Substantia nigra (tissue), 51 donors: ENCODE measurements at places on chromosomes 5 and 9.

DNA sequence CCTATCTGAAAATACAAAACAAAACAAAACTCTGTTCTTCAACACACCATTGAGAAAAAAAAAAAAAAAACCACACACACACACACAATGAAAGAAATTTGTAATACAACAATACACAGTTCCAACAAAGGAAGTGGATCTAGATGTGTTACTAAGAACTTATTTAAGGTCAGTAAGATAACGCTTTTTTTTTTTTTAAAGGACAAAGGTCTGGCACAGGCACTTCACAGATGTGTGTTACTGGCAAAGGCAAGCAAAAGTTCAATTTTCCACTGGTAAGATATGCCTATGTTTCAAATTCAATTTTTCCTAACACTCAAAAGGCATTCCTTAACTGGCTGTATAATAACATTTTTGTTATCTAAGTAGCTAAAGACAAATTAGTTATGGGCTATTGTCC lies 3.6 kb downstream of the RFK start:
- DNase-seq, result no peak

DNA sequence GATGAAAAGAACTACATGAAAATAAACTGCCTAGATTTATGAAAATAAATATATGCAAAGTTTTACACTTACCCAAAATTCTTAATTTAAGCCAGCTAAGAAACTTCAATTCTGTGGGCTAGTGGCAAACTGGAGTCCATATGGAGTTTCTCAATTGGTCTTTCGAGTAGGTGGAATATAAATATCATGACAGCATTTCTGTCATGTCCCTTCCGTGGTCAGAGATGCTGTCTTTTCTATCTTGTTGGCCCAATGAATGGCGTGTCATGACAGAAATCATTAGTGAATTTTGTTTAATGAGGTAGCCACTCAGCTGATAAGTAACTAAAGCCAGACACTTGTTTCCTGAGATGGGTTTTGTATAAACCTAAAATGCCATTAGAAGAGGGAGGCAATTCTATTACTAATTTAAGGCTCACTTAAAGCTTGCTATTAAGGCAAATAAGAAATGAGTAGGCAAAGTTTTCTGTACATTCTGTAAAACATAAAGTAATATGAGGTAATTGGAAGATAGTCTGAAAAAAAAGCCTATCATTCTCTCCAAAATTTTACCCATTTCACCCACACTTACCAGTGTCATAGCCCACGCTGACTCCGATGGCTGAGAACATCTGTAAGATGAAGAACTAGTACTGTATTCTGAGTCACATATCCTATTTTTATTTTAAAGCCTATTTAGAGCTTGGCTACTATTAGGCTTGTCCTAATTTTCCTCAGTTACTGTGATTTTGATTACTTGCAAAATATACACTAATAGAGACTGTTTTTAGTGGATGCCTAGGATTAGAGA lies 419.3 kb upstream of the MEF2C start:
- DNase-seq, result no peak

DNA sequence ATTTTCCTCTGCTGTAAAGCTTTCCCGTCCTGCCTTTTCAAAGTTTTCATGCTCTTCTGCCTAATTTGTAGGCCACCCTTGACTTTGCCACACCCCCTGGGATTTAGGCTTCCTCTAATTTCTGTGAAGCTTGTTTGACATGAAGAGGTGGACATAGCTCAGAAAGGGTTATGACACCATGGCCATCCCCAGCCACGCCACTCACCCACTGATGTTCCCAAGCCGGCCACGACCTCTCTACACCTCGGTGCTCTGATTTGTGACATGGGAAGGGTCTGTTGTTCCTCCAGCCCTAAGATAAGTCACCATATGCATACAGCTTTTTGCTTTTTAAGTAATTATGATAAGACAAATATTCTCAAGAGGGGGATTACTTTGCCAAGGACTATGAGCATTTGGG lies 139.5 kb downstream of the BARX1 start:
- no peak for DNase-seq

DNA sequence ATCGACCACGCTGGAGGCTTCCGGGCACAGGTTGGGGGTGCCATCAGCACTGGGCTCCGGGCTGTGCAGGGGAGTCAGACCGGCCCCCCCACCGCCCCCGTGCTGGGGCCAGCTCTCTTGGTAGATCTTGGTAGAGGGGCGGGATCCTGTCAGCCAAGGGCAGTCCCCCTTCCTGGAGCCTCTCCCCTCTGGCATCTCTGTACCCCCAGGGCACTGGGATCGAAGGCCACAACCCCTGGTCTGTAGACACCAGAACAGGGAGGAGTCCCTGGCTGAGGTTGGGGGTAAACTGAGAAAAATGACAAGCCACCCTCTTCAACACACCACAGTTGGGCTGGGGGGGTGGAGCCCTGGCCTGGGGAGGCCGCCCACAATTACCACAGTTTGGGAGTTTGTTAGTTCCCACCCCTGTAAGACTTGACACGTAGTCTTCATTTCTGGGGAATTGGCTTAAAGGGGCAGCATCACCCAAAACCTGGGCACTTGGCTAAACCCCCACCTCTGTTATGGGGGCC lies 882 bp downstream of the CERCAM start:
- DNase-seq, result no peak

GRCh38 chr5:77806213-77806843 lies 30.2 kb upstream of the TBCA start:
- DNase-seq, result no peak

- no peak for DNase-seq
These were observed 1626.7 kb upstream of the ACO1 start for GRCh38 chr9:30757723-30758122.

- DNase-seq, result no peak
These were observed 420.8 kb upstream of the IRX4 start for GRCh38 chr5:2303431-2304100.

- peak; percentile 38 for DNase-seq
These were observed 25.0 kb upstream of the SPTLC1 start for GRCh38 chr9:92140074-92140753.

GRCh38 chr5:2191972-2192371 lies 309.2 kb upstream of the IRX4 start:
- DNase-seq, result no peak

DNA sequence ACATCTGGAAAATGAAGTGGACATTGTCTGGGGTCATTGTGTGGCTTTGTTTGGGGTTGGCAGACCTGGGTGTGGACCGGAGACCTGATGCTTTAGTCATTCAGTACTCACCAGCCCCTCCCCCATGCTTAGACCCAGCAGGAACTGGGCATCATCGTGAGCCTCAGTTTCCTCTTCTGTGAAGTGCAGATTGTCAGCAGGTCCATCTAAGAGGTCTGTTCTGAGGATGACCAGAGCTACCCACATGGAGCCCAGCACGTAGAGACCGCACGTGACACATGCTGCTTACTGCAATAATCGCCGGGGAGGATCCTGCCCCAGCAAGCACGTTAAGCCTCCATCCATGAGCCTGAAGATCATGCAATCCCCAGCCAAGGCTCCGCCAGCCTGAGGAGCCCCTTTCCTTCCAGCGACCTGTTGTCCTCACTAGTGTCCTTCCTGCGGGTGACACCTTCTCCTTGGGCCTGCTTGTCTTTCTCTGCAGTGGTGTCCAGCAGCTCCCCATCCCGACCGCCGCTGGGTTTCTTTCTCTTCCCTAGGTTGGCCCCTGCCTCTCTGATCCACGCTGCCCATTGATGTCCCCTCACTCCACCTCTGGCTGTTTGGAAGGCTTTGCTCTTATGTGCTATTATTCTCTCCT lies 26.7 kb upstream of the IRX4 start:
- no peak for DNase-seq

DNA sequence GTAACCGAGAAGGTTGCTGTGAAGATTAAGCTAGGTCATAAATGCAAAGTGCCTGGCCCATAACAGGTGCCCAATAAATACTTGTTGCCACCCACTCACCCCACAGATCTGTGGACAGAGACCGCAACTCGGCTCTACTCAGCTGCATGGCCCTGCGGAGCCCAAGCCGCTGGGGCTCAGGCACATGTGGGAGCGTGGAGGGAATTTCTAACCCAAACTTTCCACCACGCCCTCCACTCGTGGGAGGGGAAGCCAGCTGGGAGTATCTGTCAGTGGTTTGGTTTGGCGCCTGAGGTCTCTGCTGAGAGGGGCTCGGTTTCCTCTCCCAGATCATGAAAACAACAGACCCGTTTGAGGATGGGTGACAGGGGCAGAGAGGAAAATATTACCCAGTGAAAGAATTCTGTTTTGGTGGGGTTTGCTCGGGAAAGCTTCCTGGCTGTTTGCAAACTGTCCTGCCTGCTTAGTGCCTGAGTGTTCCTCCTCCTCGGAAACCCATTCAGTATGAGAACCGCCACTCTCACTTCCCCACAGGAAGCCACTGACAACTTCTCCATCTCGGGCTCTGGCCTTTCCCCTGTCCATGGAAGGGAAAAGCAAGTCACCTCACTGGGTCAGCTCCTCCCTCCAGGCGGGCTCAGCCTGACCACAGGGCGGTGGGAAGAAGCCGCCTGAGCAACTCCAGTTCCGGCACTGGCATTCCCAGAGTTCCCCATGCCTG lies 60.1 kb downstream of the RGS3 start:
- peak; percentile 37 for DNase-seq

- DNase-seq, result no peak
These were observed 178.2 kb upstream of the IRX1 start for GRCh38 chr5:3417376-3417943.

DNA sequence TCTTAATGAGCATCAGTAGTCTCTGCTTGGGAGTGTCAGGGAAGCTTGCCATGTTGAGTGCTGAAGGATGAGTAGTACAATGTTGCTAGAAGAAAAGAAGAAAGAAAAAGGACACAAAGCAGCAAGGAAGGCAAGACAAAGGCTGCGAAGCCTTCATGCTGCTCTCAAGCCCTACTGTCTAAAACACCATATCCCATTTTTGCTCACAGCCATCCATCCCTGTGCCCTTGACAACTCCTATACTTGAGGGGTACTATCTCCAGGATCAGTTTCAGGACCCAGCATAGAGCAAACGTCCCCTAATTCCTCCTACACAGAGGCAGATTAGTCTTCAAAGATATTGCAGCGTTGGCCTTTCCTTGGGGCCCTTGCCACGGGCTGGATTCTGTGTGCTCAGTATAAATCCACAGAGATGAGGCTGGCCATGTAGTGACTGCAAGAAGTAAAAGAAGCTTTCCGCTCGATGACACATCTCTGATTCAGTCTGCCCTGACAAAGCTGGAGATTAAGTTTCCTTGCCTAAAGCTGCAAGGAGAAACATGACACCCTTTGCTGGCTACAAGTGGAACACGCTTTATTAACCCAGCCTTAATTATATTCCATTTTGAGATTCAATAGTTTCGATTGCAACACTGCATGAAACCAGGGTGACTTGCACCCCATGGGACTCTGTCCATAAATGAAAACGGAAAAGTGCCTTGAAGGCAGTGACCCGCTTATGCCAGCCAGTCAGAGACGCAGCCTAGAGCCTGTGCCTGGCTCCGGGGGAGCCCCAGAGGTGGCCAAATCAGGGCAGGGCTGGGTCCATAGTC lies 304.6 kb downstream of the ACTL7B start:
- no peak for DNase-seq

- no peak for DNase-seq
These were observed 25.1 kb downstream of the NANS start for GRCh38 chr9:98081477-98082219.

- no peak for DNase-seq
These were observed 118.8 kb downstream of the GAPVD1 start for GRCh38 chr9:125380406-125380805.

DNA sequence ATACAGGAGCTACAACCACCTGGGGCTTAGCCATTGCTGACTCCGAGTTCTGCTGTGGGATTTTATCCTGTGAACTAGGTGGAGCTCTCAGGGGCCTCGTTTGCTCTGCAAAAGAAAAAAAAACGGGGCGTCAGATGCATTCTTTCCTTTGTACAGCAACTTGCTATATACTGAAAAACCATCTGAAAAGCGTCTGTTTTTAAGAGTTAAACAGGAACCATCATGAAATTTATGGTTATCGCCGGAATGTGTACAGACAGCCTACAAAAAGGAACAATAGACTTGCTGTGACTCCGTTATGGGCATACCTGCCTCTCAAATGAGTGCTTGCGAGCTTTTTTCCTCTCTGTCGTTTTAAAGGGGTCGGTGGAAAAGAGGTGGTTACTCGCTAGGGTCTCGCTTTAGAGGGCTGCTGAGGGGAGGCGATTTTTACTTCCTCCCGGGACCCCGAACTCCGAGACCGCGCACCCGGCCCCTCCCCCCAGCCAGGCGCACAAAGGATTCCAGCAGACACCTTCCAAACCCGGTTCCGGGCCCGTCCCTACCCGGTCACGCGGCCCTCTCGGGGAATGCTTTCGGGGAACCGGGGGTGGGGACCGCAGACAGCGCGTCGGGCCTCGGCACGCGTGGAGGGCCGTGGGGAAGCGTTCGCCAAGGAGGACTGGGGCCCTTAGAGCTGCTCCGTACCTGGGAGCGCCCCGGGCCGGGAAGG lies 826 bp downstream of the PAIP1 start:
- peak; percentile 50 for DNase-seq

DNA sequence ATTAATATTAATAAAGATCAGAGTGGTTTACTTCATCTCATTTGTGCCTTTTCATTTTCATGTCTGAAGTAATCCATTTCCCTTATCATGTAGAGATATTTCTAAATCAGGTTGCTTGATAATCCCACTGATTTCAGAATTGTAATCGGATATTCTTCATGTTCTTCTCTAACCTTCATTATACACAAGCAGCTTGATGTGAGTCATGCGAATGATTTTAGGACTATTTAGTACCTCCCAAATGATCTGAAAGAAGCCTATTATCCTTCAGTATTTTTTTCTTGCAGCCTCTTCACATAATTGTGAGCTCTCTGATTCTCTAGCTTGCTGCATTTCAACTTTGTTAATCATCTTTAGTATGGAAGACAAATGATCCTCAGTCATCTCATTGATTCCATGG lies 182.0 kb downstream of the GIN1 start:
- DNase-seq, result no peak

- DNase-seq, result no peak
These were observed 31.8 kb downstream of the AMBP start for GRCh38 chr9:114046237-114046755.

DNA sequence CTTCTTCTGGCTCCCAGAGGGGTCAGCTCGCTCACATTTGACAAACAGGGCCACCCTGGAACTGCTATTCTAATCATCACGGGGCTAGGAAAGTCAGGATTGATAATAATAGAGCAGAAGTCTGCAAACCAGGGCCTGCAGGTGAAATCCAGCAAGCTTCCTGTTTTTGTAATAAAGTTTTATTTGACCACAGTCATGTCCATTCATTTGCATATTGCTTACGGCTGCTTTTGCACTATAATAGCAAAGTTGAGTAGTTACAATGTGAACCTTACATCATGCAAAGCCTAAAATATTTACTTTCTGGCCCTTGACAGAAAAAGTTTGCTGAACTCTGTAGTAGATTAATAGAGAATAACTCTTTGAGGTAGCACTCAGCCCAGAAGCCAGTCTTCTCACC lies 63.2 kb upstream of the CTXN3 start:
- no peak for DNase-seq
